ENCODE measurements at places on chromosomes 1 and 21.

DNA sequence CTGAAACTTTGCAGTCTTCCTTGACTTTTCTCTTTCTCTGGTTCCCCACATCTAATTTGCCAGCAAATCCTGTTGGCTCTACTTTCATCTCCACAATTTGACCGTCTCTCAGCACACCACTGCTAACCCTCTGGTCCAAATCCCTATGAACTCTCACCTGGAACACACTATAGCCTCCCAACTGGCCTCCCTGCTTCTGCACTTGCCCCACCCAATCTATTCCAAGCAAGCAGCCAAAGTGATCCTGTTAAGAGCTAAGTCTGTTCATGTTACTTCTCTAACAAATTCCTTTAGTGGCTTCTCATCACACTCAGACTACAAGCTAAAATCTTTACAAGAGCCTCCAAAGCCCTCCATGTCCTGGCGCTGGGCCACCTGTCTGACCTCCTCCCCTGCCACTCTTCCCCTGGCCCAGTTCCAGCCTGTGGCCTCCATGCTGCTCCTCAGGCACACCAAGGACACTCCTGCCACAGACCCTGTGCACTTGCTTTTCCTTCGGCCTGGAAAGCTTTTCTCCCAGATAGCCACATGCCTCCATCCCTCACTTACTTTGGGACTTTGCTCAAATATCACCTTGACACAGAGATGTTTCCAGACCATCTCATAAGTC lies 104.1 kb downstream of the DTL start:
- DNase-seq = no peak

- no peak for DNase-seq
These were observed 29.4 kb downstream of the JAK1 start for GRCh38 chr1:64936956-64937355.

- DNase-seq = no peak
These were observed 55.5 kb downstream of the CACNA1E start for GRCh38 chr1:181538836-181539235.

GRCh38 chr1:44425341-44426082 lies 20.5 kb downstream of the RNF220 start:
- DNase-seq = no peak

DNA sequence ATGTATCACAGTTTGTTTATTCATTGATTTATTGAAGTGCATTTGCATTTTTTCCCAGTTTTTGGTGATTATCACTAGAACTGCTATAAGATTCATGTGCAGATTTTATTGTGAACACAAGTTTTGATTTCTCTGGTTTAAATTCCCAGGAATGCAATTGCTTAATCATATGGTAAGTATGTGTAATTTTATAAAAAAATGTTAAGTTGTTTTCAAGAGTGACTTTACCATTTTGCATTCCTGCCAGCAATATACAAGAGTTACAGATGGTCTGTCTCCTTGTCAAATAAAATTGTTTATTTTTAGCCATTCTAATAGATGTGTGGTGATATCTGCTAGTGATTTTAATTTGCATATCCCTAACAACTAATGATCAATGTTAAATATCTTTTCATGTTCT lies 127.3 kb upstream of the APP start:
- DNase-seq = no peak

GRCh38 chr1:195715652-195716051 lies 892.6 kb downstream of the KCNT2 start:
- no peak for DNase-seq

- no peak for DNase-seq
These were observed 223.6 kb upstream of the JUN start for GRCh38 chr1:59007429-59007819.

DNA sequence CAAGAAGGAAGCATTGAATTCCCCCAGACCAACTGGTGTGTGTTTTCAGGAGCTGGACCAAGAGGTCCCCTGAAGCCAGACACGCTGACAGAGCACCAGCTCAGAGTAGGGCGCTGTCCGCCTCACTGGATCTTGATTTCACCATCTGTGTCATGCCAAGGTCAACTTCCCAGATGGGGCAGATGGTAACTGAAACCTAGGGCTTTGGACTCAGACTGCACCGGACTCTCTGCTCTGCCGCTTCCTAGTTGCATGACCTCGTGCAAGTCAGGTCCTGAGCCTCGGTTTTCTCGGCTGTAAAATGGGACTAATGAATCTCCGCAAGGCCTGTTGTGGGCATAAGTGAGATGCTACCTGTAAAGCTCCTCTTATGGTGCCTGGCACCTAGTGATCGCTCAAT lies 17.9 kb upstream of the CASZ1 start:
- DNase-seq = no peak

DNA sequence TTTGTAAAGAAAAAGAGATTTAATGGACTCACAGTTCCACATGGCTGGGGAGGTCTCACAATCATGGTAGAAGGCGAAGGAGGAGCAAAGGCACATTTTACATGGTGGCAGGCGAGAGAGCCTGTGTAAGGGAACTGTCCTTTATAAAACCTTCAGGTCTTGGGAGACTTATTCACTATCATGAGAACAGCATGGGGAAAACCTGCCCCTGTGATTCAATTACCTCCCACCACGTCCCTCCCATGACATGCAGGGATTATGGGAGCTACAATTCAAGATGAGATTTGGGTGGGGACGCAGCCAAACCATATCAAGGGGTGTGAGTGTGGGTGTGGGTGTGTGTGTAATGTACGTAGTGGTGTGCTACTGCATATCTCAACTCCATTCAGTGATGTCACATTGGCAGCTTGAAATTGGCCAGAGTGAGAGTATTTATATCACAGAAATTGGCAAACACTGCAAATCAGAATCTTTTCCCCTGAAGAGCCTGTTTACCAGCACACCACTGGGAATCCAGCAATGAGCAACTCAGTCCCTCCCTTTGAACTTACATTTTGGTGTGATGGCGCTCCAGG lies 5.4 kb downstream of the ARHGEF10L start:
- no peak for DNase-seq

GRCh38 chr1:8541961-8542521 lies 224.1 kb downstream of the SLC45A1 start:
- no peak for DNase-seq

DNA sequence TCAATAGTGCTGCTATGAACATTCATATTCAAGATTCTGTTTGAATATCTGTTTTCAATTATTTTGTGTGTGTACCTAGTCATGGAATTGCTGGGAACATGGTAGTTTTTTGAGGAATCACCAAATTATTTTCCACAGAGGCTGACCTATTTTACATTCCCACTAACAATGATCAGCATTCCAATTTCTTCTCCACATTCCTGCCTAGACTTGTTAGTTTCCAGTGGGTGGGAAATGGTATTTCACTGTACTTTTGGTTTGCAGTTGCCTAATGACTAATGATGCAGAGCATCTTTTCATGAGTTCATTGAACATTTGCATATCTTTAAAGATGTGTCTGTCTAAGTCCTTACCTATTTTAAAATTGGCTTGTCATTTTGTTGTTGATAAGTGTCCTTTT lies 1182.6 kb upstream of the B3GALT2 start:
- no peak for DNase-seq

All from NT2/D1 (cell line).